Prostate gland (tissue), 2 donors: ENCODE measurements at places on chromosomes 16 and 17. TPM values are rescaled to one million over a fixed set of nuclear protein-coding genes. Genes with fewer than 3 reads are reported as not detected.

The EFNB3 gene
- 3.0 TPM for total RNA-seq

DNA sequence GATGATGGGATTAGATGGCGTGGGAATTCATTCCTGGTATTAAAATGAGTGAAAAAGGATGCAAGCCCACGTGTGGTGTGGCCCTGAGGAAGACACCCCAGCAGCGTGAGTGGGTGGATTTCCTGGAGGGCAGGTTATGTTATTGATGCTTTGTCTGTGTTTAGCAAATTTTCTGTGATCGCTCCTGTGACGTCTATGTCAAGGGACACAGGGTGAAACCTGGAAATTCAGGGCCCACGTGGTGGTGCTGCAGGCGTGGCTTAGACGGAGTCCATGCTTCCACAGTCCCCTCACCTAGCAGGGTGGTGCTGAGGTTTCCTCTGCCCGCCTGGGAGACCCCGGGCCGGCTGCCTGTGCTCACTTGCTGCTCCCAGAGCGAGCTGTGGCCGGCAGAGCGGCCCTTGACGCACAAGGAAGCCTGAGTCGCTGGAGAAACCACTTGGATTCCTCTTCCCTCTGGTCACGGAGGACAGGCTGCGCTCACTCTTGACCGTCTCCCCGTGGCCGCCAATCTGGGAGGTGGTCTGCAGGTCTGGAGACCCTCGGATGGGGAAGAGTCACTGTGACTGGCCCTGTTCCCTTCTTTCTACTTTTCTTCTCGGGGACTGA is 23.4 kb downstream of the BAIAP2 start:
- DNase-seq = no peak

The HS3ST3B1 gene
- total RNA-seq = 4.1 TPM

The SEPTIN12 gene
- total RNA-seq = not detected

DNA sequence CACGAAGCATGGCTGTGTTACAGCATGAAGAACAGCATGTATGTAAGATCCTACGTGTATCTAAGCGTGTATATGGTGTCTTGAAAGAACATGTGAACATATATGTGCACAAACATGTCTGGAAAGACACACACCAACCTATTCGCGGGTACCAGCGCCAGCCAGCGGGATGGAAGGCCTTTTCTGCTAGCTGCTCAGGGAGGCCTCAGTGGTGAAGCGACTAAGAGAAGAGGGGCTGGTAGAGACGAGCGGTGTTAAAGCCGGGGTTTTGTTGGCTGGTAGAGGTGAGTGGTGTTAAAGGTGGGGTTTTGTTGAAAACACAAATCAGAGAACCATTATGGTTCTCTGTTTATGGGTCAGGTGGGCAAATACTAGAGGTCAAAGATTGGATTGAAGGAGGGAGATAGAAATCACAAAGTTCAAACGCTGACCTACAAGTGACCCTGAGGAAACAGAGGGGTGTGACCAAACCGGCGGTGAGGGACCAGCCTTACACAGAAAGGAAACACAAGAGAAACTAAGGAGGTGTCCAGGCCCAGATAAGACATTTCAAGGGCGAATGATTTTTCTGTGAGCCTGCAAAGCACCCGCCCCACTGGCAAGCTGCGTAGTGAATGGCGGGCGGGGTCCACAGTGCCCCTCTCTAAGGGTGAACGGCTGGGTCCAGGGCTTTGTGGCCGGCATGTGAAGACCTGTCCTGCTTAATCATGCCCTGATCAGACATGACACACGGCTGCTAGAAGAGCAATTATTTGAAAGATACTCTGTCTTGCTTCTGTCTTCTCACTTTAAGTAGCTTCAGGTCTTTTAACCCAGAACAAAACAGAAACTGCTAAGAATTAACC is 8.1 kb downstream of the ZCCHC14 start:
- DNase-seq = no peak

GRCh38 chr17:38447502-38448085 is 19.3 kb downstream of the ARHGAP23 start:
- no peak for DNase-seq

- peak; percentile 24 for DNase-seq
Observed at GRCh38 chr17:21129023-21129681, 2.4 kb downstream of the DHRS7B start.

DNA sequence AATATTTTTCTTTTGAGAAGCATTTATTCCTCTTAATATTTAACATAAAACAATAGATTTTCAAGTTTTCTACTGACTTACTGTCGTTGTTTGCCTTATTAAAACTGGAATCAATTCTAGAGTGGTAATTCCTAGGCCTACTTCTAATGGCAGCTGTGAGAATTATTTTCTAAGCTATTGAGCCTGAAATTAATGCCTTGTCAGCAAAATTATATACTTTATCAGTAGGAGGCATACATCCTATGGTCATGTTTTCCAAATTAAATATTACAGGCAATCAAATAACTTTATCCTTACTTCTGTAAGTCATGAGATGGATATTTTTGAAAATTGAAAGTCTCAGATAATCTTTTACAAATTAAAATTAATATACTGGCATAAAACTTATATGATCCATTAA is 239.1 kb upstream of the CNTNAP4 start:
- DNase-seq = no peak

DNA sequence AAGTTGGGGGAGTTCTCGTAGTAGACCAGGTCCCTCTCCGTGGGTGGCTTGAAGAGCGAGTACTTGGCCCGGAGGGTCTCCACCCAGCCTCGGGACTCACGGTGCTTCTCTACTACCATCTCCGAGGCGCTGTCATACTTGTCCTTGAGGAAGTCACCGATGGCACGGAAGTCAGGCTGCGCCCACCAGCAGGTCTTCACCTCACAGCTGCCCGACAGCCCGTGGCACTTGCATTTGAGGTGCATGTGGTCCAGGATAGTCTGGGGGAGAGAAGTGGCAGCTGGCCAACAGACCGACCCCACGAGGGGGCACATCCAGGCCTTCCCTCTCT is 50.0 kb downstream of the WNT3 start:
- no peak for DNase-seq

DNA sequence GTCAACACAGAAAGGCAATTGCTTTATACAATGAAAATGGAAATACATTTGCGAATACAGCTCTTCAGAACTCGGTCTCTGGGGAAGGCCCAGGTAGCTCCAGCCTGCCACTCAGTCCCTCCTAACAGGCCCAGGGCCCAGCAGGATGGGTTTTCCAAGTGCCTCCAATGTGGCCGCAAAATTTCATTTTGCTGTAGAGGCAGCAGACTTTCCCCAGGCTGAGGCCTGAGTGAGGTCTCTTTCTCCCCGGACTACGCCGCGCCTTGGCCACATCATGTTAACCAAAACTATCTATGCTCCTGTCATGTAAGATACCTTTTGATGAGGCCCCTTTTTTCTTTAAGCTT is 606.0 kb upstream of the SALL1 start:
- DNase-seq = no peak

The RASL10B gene
- total RNA-seq = 5.4 TPM

The CUEDC1 gene
- 33.0 TPM for total RNA-seq

DNA sequence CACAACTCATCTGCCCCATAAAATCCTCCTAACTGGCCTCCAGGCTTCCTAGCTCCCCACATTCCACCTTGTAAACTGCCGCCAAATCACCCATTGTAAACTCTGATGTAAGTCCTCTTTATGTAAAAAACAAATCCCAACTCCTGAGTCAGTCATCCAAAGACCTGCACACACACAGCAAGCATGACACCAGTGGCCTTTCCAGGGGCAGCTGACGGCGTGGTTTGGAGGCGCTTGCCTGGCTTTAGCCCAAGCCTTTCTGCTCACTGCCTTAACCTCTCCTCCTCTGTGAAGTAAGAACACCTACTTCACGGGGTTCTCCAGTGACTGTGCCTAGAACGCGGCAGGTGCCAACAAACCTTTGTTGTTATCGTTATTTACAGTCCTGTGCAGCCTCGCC is 14.0 kb downstream of the UBE2O start:
- DNase-seq = no peak

- no peak for DNase-seq
Observed at GRCh38 chr17:12680407-12680897, 14.8 kb downstream of the MYOCD start.

DNA sequence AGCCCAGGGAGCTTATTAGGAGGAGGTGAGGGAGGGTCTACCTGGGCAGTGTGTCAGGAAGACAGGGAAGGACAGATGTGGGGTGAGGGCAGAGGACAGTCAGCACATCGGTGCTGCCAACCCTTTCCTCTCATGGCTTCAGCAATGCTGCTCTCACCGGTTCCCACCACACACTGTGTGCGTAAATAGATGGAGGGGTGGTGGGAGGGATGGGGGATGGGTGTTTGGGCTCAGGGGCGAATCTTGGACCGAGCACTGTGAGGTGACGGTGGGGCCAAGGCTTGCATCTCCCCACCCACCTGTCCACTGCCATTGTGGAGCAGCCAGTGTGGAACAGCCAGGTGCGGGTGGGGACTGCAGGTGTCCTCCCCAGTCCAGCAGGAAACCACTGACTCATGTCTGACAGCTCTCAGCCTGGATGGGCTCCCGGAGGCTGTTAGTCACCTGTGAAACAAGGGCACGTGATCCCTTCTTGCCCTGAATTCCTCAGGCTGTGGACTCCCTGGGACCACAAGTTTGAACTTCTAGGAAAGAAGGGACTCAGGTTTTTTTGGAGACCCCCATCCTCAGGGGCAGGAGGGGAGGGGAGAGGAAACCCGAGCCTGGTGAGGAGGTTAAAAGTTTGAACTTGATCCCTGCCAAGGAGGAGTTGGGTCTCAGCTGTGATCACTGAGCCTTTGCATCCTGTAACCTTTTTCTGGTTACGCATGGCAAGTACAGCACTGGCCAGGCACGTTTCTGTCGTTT is 42.7 kb upstream of the SMPD3 start:
- peak; percentile 79 for DNase-seq

The P2RX1 gene
- total RNA-seq = 3.8 TPM

DNA sequence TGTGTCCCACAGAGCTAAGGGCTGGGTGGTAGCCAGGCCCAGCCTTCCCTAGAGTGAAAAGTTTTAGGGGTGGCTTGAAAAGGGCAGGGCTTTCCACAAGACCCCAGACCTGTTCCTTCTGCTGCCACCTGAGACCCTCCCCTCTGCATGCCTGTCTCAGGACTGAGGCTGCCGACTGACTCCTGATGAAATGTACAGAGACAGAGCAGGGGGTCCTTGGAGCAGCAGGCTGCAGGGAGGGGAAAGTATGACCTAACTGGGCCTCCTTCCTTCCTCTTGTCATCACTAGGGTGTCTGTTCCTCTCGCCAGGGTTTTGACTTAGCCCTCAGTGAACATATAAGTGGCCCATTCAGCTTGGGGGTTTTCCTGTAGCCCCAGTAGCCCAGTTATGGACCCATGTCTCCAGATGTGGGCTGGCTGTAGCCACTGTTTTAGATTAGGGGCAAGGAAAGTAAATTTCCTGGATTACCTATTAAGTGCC is 14.9 kb upstream of the NFATC3 start:
- no peak for DNase-seq

DNA sequence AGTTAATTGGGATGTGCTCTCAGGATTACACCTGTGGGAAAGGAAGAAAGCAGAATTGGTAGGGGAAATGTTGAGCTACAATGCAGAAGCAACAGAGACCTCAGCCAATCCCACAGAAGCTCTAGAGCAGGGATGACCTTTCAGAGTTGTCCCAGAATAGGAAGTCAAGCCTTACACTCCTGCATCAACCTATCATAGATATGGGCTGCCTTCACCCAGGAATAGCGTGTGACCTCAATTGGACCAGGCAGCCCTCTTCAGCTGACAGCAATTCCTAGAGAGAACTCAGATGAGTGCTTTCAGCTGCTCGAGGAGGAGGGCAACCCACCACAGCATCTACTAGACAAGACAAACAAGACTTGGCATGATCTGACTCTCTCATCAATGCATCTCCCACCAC is 189.7 kb downstream of the TMEM132E start:
- DNase-seq = no peak

DNA sequence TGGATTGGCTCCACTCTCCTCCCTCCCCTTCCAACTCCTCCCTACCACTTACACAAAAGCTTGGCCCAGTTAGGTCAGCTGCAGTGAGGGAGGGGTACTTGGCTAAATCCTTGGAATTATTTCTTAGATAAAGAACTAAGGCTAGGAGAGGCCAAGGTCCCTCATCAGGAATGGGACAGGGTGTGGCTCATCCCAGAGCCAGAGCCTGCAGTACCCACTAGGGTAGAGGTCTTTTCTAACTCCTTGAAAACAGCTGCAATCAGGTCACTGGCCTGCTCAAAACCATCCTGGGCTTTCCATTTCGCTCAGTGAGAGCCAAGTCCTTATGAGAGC is 1.9 kb upstream of the SLC46A1 start:
- no peak for DNase-seq

The GNGT2 gene
- total RNA-seq = not detected

The OR2C1 gene
- not detected for total RNA-seq

DNA sequence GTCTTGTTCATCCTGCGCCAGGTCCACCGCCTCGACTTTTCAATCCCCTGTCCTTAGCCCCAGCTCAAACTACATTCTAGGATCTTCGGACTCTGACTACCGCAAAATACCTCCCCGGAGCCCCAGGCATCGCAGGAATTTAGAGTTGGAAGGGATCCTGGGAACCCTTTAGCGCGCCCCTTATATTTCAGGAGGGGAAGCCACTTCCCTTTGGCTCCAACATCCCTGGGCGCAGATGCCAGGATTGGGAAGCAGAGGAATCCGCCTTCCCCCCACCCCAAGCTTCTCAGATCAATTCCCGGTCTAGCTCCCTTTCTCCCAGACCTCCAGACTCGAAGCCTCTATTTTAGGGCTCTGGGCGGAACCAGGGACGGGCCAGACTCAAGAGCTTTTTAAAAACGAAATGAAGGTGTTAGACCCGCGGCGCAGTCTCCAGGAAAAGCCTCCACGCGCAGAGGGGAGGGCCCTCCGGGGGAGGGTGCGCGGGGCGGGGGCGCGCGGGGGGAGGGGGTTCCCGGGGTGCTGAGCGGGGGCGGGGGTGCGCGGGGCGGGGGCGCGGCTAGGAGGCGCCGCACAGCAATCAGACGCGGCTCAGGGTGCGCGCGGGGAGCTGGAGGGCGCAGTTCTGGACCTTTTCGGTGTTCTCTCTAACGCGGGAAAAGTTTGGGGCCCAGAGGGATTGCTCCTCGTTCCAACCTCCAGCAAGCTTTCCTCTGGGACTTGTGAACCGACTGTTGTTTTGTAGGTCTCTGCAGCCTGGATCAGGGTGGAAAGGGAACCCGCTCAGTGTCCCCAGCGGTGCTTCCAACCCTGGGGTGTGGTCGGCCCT is 1.6 kb downstream of the AHSP start:
- DNase-seq = no peak

GRCh38 chr16:88812513-88813268 is 963 bp upstream of the APRT start:
- DNase-seq = no peak

GRCh38 chr17:18093616-18094408 is 6.1 kb downstream of the DRG2 start:
- peak; percentile 19 for DNase-seq

The ACAP1 gene
- 2.5 TPM for total RNA-seq

GRCh38 chr17:68576137-68576536 is 25.0 kb downstream of the FAM20A start:
- DNase-seq = no peak

GRCh38 chr17:58416937-58417299 is 416 bp downstream of the RNF43 start:
- DNase-seq = no peak

The QRICH2 gene
- 3.1 TPM for total RNA-seq
